Activated CD4-positive, CD25-positive, alpha-beta regulatory T cell treated with anti-CD3 and anti-CD28 coated beads, Interleukin-2, amount 50 U/mL, for 72 hours (primary cell): ENCODE measurements at places on chromosomes 7 and 10.

DNA sequence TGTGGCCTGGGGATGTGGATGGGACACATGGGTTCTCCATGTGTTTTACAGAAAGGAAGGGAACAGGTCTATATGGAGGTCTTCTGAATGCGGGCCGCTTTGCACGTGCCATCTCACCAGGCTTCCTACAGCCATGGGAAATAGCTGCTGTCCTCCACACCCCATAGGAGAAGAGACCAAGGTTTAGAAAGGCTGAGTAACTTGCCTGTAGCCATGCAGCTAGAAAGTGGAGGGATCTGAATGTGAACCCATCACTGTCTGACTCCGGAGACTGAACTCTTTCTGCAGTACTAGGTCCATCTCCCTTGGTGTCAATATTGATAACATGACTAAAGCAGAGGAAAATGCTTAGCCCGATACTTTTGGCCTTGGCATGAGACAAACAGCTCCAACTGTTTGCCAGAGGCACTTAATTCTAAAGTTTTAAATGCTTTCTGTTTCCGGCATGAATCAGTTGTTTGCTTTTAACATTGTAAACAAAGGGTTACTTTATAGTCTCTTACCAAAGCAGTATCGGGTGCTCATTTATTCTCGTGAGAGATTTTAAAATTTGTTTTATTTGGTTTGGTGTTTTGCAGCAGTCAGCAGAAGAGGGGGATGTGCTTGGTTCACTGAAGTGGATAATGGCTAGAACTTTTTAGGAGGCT is 64.8 kb upstream of the LOXL4 start:
- no peak for DNase-seq

DNA sequence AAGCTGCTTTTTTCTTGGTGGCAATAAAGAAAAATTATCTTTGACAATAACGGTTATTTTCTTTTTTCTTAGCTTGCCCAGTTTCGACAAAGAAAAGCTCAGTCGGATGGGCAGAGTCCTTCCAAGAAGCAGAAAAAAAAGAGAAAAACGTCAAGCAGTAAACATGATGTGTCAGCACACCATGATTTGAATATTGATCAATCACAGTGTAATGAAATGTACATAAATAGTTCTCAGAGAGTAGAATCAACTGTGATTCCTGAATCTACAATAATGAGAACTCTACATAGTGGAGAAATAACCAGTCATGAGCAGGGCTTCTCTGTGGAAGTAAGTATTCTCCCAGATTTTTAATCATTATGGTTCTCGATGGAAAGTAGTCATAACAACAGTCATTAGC is 33.0 kb downstream of the AKAP9 start:
- DNase-seq = no peak

DNA sequence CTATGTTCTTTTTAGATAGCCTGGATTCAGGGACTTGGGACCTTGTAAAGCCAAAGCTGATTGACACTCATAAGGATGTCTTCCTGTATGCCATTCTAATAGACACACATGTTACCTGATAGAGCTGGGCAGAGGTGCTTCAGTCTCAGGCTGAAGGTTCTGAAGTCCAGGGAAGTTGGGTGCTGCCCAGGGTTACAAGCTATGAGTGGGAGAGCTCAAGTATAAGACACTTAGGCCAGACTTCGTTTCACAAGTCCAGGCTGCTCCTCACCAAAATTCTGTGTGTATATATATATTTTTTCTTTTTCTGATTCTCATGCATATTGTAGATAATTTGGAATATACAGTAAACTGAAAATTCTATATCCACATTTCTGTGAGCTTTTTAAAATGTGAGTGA is 144.2 kb downstream of the HDAC9 start:
- DNase-seq = no peak

GRCh38 chr10:62554632-62555199 is 180.5 kb downstream of the ZNF365 start:
- DNase-seq = no peak

DNA sequence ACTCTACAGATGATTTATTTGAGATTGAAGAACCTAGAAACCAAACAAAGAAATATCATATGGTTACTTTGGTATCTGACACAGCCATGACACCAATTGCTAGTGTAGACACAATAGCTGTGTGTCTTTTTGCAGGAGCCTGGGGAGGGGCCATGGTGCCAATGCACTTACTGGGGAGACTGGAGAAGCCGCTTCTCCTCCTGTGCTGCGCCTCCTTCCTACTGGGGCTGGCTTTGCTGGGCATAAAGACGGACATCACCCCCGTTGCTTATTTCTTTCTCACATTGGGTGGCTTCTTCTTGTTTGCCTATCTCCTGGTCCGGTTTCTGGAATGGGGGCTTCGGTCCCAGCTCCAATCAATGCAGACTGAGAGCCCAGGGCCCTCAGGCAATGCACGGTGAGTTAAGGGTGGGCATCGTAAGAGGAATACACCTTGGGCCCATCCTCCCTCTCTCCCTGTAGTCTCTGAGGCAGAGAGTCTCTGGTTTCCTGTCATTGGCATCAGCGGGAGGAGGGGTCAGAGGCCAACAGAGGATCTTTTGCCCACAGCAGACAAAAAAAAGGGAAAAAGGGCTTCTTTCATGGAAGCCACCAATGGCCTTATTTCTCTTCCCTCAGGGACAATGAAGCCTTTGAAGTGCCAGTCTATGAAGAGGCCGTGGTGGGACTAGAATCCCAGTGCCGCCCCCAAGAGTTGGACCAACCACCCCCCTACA is 1.2 kb downstream of the TMEM139 start:
- DNase-seq = no peak

- DNase-seq = no peak
Measured at GRCh38 chr7:151941009-151941408, 15.2 kb upstream of the GALNTL5 start.

GRCh38 chr7:24402655-24403054 is 118.7 kb downstream of the NPY start:
- DNase-seq = no peak

- no peak for DNase-seq
Measured at GRCh38 chr7:70523249-70523988, 608.5 kb upstream of the GALNT17 start.

DNA sequence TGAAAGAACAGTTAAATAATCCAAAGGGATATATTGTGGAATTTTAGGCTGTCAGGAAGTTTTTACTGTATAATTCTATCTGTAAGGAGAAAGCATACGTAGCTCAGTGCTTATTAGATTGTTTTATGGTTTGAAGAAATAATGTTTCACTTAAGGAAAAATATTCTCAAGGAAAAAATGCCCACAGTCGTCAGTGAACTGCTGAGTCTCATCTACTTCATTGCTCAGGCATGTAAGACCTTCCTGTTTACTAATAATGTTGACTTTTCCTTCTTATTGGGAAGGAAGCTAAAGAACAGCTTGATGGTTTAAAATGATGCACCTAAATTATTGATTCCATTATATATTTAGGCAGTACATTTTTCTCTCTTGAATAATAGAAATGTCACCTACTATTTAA is 304.2 kb downstream of the SDK1 start:
- no peak for DNase-seq

DNA sequence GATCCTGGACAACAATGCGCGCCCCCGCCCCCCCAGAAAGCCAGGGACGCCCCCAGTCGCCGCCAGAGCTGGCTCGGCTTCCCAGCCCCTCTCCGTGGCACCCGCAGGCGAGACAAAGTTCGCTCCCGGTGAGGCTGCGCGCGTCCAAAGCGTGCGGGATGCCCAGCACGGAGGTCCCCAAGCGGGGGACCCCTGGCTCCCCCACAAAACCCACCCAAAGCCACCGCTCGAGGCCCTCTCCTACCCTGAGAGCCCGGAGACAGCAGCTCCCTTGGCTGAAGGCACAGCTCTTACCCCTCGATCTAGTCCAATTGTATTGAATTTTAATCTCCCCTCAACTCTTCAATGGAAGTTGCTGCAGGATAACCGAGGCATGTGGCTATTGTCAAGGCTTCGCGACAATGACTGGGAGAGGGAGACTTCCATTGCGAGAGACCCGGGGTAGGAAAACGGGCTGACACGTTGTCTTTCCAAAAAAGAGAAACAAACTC is 305.3 kb downstream of the PRPF18 start:
- DNase-seq = no peak

GRCh38 chr7:42107484-42108240 is 129.3 kb downstream of the GLI3 start:
- no peak for DNase-seq

- no peak for DNase-seq
Measured at GRCh38 chr7:81791568-81792518, 22.0 kb upstream of the HGF start.

- no peak for DNase-seq
Measured at GRCh38 chr10:86650151-86650550, 4.2 kb upstream of the OPN4 start.

DNA sequence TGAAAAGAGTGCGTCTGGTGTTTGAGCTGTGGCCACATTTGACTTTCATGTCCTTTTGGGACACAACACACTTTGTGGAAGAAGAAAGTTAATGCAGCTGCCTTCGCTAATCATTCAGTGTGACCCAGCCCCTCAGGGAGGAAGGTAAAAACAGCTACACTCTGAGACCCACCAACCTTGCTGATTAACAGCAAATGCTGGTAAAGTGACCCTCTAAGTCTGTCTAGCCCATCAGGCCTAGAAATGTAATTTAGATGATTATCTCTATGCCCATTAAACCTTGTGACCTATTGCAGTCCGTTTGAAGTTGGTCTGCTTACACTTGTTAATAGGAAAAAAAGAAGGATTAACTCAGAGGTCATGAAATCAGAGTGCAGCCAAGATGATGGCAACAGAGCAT is 161.9 kb upstream of the WNT16 start:
- no peak for DNase-seq

- no peak for DNase-seq
Measured at GRCh38 chr7:108777966-108778365, 208.3 kb downstream of the DNAJB9 start.

DNA sequence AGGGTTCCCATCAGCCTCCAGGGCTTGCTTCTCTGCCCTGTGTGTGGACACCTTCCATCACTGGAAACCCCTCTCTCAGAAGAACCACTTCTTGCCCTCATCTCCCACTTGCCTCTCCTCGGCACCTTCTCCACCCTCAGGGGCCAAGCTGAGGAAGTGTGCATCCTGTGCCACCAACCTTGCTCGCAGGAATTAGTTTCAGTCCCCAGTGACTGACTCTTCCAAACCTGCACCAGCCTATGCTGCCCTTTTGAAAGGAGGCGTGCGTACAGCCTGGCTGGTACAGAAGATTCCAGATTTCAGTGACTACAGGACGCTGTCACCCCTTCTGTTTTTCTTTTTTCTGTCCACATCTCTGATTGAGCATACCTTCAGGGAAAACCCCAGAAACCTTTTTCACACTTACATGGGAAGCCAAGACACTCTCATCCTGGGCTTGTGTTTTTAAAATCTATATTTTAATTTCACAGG is 67.1 kb downstream of the IKZF1 start:
- no peak for DNase-seq

DNA sequence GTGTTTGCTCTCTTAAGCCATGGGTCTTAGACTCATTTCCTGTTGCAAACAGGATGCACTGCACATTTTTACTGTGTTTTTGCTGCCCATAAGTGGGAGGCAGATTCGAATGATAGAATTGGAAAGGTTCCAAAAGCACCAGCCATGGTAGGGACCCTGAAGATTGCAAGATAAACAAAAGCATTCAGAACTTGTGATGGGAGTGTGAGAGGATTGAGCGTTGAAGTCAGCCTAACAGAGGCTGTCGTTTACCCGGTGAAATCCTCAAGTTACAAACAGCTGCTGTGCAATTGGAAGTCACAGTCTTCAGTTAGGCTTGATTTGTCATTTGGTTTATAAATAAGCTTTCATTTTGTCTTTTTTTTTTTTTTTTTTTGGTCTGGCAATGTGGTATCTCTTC is 192.7 kb upstream of the MKI67 start:
- DNase-seq = no peak

DNA sequence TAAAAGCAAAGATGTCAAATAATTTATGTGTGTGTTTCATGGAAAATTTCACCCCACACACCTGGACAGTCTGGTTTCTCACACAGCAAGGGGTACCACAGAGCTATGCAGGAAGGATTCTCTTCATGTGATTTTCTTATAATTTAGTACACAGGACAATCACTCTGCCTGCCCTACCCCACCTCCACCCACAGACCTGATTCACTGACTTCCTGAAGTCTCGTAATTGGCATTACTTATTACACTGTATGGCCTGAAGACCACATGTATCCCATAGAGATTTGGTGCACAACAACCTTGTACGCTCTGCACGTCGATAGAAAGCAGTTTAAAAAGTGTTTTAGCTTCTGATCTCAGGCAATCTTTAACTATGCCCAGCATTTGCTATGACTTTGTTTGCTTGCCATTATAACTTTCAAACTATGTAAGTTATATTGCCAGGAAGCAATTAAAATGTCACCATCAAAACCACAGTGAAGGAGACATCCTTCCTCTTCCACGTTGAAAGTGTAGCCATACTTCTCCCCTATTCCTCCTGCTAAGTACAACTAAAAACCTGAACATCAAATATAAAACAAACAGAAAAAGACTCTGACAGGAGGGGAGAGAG is 279.4 kb upstream of the IMMP2L start:
- no peak for DNase-seq

DNA sequence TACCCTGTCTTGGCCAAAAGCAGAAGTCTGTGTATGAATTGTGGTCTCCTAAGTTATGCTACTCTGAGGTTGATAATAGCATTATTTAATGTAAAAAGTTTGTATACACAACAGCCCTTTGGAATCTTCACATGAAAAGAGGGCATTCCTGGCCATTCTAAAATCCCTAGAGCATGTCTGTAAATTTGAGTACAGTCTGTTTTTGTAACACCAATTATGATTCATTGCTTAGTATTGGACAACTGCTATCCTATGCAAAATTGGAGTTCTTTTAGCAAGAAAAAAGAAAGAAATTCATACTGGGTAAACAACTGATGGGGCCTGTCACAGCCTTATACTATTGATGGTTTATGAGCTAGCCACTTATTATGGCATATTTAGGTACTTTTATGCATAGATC is 10.2 kb downstream of the CUTC start:
- DNase-seq = no peak

- DNase-seq = no peak
Measured at GRCh38 chr7:13476881-13477444, 512.5 kb downstream of the ETV1 start.

GRCh38 chr10:126476246-126476645 is 88.0 kb upstream of the ADAM12 start:
- no peak for DNase-seq

GRCh38 chr7:73742753-73743641 is 4.4 kb upstream of the ABHD11 start:
- DNase-seq = no peak
